ENCODE measurements at places on chromosomes 7 and 10.

DNA sequence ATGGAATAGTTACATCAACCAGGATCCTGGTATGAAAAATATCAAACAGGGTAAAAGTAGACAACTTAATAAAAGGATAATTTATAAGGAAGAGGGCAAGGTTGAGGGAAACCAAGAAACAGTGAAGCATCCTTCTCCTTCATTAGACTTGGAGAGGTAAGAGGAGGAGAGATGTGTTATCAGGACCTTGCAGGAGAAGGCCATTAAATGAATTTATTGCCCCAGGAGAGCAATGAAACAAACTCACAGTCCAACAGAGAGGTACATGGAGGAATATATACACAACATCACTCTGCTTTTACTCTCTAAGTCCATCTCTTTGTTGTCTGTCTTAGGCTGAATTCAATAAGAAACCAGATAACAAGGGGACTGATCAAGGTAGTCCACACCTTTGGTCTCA, 966.2 kb downstream of the SORCS1 start:
- DNase-seq: no peak

GRCh38 chr10:123212640-123213039, 58.4 kb downstream of the BUB3 start:
- no peak for DNase-seq

DNA sequence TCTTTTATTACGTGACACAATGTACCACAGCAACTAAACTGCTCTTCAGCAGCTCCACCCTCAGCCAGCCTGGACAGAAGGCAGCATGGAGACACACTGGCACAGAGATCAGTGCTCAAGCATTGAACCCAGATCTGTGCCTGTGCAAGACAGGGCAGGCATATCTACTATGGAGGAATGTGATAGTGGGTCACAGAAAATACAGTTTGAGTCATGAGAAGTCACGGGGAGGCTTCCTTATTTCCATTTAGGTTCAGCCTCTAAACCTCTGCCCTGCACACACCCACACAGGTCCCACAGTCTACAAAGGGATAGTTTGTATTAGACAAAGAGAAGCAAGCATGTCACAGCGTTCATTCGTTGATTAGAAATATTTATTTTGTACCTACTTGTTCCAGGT, 187.4 kb upstream of the AGR3 start:
- DNase-seq: no peak

DNA sequence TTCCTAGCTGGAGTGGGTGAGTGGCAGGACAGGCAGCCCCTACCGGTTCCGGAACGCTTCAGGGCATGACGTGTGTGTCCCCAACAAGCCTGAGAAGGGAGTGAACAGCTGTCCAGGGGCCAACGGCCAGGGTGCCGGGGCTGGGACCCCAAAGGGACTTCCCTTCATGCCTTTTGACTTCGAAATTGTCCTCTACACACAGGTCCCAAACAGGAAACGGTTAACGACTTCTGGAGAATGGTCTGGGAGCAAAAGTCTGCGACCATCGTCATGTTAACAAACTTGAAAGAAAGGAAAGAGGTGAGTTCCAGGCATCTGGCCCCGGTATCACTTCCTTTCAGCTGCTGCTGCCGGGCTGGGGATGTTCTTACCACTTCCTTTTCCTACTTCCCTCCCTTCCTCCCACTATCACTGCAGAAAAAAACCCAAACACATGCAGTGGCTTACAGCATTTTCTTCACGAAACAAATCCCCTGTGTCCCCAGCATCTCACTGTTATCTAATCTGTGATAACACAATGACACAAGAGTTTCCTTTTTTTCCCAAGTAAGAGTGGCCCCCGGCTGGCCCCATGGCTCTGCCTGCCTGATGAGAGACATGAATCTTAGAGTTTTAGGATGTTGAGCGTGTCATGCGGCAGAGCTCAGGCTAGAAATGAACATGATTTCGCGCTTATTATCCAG, 63.2 kb downstream of the MKI67 start:
- DNase-seq: peak; percentile 77

DNA sequence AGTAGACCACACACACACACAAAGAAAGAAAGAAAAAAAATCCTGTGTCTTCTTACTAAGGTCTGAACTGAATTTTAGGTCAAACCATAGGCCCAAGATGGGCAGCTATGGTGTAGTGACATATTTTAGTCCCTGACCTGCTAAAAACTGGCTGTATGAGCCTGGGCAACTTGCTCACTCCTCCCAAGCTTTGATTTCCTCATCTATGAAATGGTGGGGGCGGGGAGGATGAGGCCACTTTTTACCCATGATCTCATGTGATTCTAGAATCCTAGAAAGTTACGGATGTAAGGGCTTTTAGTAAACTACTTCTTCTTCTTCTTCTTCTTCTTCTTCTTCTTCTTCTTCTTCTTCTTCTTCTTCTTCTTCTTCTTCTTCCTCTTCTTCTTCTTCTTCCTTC, 6.1 kb upstream of the CCL24 start:
- DNase-seq: no peak

DNA sequence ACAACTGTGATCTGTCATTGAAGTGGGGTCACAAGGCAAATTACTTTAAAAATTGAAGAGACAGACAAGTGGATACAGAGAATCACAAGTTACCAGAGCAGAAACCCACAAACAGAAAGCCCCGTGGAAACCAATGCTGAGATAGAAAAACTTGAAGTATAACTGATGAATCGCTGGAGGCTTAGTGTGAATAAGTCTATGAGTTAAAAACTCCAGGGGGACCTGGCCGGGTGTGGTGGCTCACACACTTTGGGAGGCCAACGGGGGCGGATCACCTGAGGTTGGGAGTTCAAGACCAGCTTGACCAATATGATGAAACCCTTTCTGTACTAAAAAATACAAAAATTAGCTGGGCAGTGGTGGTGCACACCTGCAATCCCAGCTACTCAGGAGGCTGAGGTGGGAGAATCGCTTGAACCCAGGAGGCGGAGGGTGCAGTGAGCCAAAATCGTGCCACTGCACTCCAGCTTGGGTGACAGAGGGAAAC, 69.7 kb upstream of the ZNRF2 start:
- DNase-seq: no peak

GRCh38 chr10:68318331-68319059, 13.4 kb upstream of the HNRNPH3 start:
- DNase-seq: no peak

- no peak for DNase-seq
Measured at GRCh38 chr7:112084520-112084971, 121.7 kb downstream of the DOCK4 start.

GRCh38 chr7:133023370-133024071, 58.4 kb downstream of the CHCHD3 start:
- DNase-seq: no peak

GRCh38 chr10:22737587-22737986, 23.2 kb upstream of the PIP4K2A start:
- DNase-seq: no peak

DNA sequence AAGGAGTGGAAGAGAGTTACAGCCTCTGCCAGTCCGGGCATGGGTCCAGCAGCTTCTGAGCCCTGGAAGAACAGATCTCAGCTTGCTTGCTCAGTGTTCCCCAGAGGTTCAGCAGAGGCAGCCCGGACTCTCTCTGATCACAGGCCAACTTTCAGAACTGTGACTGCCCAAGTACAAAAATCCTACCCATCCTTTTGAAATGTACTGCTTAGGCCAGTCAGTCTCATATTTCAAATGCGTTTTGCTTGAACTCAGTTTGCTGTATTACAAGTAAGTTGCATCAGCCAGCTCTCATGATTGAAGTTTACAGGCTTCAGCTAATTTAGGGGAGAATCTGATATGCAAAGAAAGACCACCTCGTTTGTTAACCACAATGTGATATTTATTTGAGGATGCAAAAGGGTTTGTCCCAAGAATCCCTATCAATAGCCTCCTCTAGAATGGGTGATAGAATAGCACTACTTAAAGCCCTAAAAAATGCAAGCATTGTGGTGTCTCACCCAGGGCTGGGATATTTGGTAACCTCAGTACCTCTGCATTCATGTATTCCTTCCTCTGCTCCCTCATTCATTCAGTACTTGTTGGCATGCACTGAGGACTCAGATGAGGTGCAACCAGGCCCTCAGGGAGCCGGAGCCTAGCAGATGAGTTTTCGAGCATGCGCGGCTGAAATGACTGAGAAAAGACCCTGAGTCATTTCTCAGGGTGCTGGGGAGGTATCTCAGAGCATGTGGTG, 7.0 kb downstream of the AIMP2 start:
- DNase-seq: no peak
